ENCODE measurements at places on chromosomes 5 and 9. TPM values are rescaled to one million over a fixed set of nuclear protein-coding genes. Genes with fewer than 3 reads are reported as not detected.

ANKRD34B gene
- total RNA-seq: not detected

PPP3R2 gene
- total RNA-seq: not detected

PFDN1 gene
- 50.3 TPM for total RNA-seq

DCTN3 gene
- total RNA-seq: 53.4 TPM

SRD5A1 gene
- total RNA-seq: 22.2 TPM

HRCT1 gene
- not detected for total RNA-seq
